ENCODE measurements at places on chromosomes 7 and 10.

DNA sequence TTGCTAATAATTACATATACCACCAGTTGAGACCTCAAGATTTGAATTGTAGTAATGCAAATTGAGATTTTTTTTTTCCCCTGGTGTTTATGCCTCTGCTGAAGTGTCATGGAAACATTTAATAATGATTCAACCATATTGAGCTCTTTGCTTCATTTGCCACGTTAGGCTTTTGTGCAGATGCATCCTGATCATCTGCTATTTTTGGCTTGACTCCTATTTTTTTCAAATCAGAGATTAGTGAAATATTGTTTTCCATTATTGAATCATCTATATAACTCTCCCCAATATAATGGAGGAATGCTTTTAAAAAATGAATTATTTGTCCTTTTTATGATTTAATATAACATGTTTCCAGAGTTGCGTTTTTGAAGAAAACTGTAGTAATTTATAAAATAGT, 115.1 kb downstream of the SRI start:
- DNase-seq: no peak

- DNase-seq: no peak
Observed at GRCh38 chr10:124341768-124342135, 77.0 kb downstream of the OAT start.

DNA sequence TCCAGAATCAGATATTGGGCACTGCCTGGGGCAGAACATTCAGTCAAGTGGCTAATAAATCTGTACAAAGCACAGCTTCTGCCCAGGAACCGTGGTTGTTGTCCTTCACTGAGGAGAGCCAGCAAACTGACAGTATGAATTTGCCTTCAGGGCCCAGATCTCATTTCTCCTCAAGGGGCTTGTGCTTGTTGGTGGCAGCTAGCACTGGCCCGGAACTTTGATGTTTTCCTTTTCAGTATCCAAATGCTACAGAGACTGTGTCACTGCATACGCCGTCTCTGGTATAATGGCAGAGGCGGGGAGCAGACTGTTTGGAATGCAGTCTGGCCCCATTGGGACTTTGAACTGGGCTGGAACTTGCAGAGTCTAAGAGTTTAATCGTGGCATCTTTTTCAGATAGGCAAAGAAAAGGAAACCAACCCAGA, 30.4 kb upstream of the ADD3 start:
- DNase-seq: no peak

DNA sequence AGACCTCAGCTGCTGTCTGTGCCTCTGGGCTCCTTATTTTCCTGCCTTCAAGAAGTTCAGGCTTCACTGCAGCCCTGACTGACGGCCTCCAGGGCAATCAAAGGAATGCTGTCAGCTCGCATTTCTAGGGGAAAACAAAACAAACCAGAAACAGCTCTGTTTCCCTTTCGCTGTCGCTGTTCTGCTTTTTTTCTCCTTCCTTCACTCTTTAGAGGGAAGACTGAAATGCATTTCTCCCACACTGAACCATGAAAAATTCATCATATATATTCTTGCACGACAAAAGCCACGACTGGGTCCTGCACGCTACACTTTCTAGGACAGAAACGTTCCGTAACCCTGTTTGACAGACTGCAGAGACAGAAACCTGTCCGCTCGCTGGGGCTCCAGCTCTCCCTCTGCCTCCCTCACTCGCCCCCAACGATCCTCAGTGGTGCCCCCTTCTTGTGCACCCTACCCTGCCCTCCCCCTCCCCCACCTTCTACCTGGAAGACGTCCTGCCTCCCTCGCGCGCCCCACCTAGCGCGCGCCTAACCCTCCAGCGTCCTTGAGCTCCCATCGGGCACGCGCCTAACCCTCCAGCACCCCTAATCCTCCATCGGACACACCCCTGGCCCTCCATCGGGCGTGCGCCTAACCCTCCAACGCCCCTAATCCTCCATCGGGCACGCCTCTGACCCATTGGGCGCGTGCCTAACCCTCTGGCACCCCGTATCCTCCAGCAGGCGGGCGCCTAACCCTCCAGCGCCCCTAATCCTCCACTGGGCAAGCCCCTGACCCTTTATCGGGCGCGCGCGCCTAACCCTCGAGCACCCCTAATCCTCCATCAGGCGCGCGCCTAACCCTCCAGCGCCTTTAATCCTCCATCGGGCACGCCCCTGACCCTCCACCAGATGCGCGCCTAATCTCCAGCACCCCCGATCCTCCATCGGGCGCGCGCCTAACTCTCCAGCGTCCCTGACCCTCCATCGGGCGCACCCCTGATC, 37.1 kb downstream of the SVOPL start:
- peak; percentile 71 for DNase-seq

DNA sequence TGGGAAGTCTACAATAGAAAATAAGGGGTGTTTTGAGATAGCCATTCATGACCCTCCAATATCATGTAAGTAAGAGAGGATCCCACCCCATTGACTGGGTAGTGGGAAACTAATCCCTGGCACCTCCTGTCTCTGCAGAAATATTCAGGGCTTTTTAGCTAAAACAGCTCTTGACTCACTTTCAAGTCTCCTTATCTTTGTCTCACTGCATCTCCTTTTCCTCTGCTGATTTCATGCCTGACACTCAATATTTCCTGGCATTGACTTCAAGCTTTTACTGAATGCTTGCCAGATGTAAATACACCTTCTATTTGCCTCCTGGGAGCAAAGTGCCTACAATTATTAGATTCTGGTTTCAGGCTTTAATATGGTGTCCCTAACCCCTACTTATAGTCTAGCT, 57.1 kb downstream of the CHRM2 start:
- no peak for DNase-seq

- no peak for DNase-seq
Observed at GRCh38 chr7:22447008-22447407, 53.0 kb downstream of the STEAP1B start.

DNA sequence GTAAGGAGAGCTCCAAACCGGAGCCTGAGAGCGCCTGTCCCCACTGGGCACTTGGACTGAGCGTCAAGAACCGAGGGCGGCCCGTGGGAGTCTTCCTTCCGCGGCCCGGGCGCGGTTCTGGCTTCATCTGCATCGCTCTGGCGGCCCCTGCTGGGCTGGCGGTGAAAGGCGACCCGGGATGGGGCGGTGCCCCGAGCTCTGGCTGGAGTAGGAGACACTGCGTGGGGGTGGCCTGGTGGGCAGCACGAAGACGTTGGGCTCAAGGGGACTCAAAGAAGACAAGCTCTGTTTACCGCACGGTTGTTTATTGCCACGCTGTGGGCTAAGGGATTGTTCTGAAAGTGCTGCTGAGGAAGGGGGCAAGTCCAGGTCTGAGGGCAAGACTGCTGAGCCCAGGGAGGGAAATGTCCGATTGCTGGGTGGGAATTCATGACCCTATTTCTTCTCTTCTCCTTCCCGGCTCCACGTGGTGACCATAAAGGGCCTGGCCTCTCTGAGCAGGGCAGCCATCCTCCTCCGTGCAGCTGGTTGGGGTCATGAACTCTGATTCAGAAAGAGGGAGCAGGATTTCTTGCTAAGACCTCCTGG, 29.8 kb downstream of the PLAU start:
- peak; percentile 76 for DNase-seq

GRCh38 chr10:121832647-121833046, 95.2 kb downstream of the ATE1 start:
- no peak for DNase-seq

- DNase-seq: no peak
Observed at GRCh38 chr10:126373147-126373546, 15.1 kb downstream of the ADAM12 start.

- DNase-seq: no peak
Observed at GRCh38 chr10:50260791-50261281, 9.5 kb upstream of the ASAH2 start.

DNA sequence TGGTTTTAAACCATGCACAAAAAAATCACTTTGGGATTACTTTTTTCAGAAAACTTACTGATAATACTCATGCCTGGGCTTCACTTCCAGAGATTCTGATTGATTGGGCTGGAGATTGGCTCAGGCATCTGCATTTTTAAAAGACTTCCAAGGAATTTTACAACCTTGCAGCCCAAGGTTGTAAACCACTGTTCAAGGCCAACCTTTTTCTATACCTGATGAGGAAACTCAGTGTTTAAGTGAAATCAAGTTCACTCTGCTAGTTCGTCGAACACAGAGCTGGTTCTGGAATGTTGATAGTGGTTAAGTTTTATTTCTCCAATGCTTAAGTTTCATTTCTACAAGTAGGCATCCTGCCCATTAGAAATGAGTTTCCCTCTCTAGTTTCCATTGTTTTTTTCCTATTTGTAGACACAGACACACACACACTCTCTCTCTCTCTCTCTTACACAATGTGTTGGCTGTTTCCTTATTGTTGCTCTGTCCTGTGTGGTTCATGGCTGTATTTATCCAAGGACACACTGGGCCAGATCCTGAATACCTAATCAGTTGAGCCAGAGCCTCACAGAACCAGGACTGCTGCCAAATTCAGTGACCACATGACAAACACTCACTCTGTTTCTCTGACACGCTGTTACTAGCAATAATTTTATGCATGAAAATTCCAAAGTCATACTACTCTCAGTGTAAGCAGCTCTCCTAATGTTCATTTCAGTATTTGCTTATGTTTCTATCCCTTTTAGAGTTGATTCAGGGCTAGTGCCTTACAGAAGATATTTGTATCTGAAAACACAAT, 3.7 kb upstream of the IFIT1B start:
- DNase-seq: peak; percentile 44

- no peak for DNase-seq
Observed at GRCh38 chr7:133789974-133790373, 337.2 kb upstream of the LRGUK start.

- DNase-seq: no peak
Observed at GRCh38 chr7:140519007-140519399, 39.7 kb upstream of the MKRN1 start.

GRCh38 chr10:101875068-101875688, 31.6 kb upstream of the KCNIP2 start:
- DNase-seq: no peak

- DNase-seq: no peak
Observed at GRCh38 chr10:110522365-110522988, 24.8 kb downstream of the DUSP5 start.

- DNase-seq: peak; percentile 19
Observed at GRCh38 chr10:35822316-35822715, 180.2 kb upstream of the FZD8 start.

DNA sequence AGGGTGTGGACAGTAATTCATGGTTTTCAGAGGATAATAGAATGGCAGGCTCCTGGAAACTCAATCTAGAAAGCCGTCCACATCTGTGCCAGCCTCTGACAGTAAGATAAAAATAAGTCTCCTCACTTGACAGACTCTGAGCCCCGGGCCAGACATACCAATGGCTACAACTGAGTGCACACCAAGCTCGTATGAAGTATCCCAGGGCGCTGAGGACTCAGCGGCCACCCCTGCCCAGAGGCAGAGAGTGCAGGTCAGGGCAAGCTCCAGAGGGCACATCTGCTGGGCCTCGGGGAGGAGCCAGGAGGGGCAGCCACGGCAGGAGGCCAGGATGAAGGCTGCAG, 262.8 kb upstream of the TCERG1L start:
- no peak for DNase-seq

GRCh38 chr10:114779803-114780576, 41.6 kb upstream of the FHIP2A start:
- no peak for DNase-seq

GRCh38 chr7:43313628-43314378, 201.4 kb downstream of the HECW1 start:
- DNase-seq: no peak

DNA sequence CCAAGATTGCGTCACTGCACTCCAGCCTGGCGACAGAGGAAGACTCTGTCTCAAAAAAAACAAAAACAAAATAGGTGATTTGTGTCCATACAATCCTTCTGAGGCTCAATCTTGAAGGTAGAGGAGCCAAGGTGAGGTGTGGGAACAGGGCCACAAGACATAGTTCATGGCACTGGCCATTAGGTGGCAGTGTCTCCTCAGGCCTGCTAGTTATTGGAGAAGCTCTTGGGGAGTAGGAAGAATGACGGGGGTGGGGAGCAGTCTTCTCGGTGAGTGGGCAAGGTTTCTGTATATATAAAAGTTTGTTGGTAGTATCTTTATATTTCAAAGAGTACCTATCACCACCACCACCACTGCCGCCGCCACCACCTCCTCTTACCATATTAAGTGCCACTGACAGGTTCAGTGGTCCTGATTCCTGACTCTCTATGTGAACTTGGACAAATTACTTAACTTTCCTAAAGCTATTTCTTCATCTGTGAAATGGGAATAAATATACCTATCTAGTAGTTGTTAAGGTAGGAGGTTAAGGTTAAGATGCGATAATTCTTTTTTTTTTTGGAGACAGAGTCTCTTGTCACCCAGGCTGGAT, 24.0 kb downstream of the CCSER2 start:
- DNase-seq: peak; percentile 16

GRCh38 chr10:118914629-118915028, 114.9 kb upstream of the NANOS1 start:
- no peak for DNase-seq

DNA sequence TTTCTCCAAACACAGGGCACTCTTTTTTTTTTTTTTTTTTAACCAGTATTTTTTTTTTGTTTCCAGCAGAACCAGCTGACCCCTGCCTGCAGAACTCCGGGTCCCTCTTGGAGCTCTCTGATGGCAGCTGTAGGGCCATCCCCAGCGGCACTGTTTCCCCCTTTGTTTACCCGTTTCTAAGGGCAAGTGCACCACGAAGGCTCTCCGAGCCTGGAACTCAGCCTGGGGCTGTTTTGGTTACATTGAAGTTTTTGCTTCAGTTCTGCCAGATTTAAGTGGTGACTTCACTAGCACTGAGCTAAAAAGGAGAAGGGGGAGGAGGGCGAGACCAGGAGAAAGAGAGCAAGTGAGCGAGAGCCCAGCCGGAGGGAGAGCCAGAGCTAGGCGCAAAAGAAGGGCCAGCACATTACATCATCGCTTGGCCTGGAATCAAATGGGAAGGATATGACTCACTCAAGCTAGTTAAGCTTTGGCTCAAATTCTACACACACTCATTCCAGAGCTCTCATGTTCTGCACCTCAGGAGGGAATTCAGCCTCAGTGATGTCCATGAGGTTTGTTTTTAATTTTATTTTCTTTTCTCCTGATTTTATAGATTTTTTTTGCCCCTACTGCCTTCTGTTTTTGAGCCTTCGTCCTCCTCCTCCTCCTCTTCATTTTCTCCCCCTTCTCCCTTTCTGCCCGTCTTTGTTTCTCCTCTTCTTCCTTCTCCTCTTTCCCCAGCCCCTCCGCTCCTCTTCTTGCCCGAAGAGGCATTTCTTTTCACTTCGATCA, 272.3 kb downstream of the TRIL start:
- peak; percentile 95 for DNase-seq

DNA sequence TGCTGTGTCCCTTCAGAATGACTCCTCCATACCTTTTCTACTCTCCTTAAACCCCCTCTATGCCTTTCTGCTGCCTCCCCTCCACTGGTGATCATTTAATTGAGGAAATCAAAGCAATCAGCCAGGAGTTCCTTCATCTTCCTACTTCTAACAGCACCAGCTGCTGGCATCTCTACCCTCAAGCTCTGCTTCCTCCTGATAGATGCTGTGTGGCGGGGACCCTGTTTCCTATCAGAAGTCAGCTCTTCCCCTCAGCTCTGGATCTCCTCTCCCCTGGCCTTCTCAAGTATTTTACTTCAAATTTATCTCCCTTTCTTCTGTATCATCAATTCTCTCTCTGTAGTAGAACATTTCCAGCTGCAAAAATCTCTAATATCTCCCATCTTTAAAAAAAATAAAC, 183.7 kb downstream of the ELMO1 start:
- no peak for DNase-seq

- DNase-seq: peak; percentile 5
Observed at GRCh38 chr7:45709168-45710042, 135.2 kb downstream of the ADCY1 start.
